AML-193 (cell line): ENCODE measurements at places on chromosomes 3 and 15.
A peak's percentile ranks its signal among the peaks of the same experiment; 100 is the strongest.

GRCh38 chr3:20924646-20925385, 738.8 kb upstream of the SGO1 start:
- DNase-seq = no peak

DNA sequence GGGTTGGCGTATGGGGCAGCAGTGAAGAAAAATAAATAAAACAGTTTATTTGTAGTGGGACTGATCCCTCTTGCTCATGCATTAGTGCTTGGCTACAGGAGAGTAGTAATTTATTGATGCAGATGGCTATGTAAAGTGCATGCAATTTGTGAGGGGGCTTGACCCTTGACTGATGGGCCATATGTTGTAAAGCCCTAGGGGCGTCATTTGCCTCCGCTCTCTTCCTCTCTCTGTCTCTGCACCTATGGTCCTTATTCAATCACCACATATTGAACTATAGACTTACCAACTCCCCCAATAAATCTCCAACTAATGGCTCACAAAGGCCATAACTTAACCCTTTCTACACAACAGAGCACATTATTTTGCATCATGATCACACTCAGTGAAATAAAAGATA, 227.7 kb downstream of the ROBO2 start:
- DNase-seq = no peak

DNA sequence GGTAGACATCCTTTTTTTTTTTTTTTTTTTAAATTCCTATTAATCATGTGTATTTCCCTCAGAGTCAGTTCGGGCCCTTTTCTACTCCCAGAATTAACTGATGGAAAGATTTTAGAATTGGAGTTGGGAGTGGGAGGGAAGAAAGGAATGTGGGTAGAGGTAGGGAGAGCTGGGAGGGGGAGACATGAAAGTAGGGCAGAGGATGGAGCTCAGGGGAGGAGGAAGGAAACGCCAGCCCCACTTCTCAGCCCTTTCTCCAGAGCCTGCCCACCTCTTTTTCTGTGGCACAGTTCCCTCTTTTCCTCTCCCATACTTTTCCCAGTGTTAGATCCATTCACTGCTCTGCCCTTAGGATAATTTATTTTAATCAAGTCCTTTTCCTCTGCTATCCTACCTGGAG, 129.4 kb downstream of the VPS8 start:
- no peak for DNase-seq

GRCh38 chr3:111979434-111980038, 710 bp downstream of the ABHD10 start:
- DNase-seq = peak; percentile 90

- no peak for DNase-seq
These were observed 28.1 kb downstream of the SMAD3 start for GRCh38 chr15:67093504-67093862.

DNA sequence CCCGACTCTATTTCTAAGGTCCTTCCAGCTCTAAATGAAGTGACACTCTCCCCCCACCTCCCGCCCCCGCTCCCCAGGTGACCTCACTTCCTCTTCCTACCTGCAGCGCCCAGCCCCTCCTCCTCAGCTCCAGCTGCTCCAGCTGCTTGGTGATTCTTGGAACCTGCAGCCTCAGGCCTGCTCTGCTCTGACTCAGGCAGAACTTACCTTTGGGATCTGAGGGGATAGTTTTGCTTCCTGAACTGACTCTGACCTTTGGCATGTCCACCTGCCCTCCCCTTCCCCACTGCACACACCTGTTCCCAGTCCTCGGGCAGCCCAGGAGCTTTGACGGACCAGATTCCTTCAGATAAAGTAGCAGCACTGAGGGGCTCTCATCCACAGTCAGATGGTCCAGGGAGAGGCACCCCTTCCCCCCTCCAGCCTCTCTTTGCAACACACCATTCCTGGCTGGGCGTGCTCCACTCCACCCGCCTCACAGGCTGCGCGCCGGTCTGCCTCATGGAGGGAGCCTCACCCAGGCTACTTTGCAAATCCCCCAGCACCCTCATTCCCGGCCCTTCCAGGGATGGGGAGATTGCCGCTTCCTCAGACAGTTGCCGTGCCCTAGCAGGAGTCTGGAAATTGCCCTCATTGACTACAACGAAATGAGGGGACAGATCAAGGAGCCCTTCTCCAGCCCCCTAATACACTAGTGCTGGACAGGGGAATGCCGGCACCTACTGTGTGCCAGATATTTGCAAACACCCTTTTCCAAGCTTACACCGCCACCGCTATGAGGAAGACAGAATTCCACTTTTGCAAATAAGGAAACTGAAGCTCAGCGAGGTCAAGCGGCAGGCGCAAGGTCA, 692 bp upstream of the C15orf39 start:
- no peak for DNase-seq

DNA sequence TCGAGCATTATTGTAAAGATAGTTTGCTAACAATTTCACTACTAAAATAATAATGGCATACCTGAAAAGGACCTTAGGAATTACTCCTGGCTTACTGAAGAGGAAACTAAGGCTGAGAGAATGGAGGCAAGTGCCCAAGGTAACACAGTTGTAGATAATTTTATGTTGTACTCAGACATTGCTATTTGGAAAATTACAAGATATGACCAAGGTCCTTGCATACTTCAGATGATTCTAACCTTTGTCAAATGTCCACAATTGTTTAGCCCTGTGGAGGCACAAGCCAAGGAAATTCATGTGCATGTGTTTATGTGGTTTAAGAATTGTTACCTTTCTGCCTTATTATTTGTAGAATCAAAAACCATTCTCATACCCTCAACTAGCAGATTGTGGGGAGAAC, 105.7 kb downstream of the TUSC7 start:
- no peak for DNase-seq

DNA sequence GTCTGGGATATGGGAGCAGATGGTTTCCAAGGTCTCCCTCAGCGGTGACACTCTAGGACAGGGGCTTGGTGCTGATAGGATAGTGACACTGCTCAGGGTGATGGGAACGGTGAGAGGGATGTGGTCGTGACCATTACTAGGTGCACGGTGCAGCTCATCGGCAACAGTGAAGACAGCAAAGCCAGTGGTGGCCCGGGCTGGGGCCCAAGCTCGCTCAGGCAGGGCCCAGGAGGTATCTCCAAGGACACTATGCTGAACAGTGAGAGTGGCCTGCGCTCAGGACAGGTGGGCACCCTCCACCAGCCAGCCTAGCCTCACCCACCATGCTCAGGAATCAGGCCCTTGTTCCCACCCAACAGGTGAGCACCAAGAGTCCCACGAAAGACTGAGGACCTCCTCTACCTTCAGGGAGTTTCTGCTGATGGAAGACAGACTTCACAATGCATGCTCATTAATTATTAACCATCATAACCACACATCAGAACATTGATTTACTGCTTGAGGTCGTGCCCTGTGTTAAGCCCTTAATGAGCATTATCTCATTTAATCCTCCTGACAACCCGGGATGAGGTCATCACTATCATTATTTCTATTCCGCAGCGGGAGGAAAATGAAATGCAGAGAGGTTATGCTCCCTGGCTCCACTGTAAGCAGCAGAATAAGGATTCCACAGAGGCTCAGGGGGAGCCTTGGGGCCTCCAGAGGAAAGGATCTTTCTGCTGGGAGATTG, 269.4 kb downstream of the UACA start:
- no peak for DNase-seq

DNA sequence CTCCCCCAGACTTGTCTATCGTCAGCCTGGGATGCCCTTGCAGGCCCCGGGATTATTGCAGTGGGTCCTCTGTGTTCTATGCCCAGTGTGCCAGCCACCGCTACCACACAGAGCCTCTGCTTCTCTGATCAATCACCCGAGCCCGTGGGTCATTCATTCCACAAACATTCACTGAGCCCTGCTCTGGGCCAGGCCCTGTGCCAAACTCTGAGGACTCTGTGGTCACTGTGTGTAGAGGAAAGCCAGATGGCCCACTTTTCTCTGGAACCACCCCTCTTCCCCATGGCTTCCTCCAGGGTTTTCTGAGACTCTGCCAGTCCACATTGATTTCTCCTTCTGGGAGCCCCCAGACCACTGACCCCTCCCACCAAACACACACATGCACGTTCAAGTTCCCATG, 55.5 kb downstream of the BSN start:
- DNase-seq = no peak

GRCh38 chr15:91385311-91385710, 285.3 kb downstream of the SV2B start:
- no peak for DNase-seq

DNA sequence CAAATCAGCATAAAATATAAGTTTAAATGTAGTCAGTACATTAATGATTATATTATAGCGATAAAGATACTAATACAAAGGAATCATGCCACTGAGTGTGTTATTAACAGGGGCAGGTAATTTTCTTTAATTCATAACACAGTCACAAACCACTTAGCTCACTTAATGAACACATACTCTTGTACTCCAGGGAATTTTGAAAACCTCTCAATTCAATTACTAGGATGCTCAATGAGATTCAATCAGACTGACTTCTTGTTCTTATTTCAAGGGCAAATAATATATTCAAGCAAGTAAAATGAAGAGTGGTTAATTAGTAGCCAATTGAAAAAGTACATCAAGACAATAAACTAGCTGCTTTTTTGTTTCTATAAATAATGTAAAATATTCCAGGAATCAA, 5.8 kb upstream of the SUCNR1 start:
- no peak for DNase-seq

GRCh38 chr15:63172851-63173451, 15.7 kb upstream of the RPS27L start:
- no peak for DNase-seq

- DNase-seq = no peak
These were observed 41.0 kb downstream of the GPR160 start for GRCh38 chr3:170078620-170079281.
